ENCODE measurements at places on chromosomes 2 and 18.

DNA sequence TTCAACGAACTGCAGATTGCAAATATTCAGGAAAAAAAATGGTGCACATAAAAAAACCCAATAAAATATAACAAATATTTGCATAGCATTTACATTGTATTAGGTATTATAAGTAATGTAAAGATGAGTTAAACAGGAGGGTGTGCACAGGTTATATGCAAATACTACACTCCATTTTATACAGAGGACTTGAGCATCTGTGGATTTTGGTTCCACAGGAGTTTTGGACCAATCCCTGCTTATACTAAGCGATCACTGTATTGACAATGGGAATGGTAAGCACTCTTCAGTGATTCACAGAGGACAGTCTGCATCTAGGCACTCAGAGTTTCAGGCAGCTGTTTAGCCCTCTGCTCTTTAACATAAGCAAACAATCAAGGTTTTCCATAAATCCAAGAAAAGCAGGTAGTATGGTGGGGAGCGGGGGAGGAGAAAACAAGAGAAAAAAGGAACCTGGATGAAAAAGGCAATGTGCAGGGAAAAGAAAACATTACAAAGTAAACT, 206.0 kb upstream of the PARD3B start:
- DNase-seq, result no peak

GRCh38 chr18:57768537-57769326, 34.4 kb downstream of the ATP8B1 start:
- DNase-seq, result no peak

DNA sequence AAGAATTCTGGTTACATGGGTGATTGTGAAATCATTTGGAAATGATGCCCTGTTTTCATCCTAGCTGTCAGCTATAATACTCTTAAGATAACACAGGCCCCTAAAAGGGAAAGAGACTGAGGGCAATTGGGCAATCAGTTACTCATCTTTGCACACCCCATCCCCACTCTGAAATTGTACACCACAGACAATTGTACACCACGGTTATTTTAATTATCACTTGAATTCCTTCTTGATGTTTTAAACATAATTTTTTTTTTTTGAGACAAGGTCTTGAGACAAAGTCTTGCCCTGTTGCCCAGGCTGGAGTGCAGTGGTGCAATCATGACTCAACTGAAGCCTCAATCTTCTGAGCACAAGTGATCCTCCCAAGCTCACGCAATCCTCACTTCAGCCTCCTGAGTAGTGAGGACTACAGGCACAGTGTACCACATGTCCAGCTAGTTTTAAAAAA, 862.4 kb upstream of the ACVR2A start:
- DNase-seq, result no peak

DNA sequence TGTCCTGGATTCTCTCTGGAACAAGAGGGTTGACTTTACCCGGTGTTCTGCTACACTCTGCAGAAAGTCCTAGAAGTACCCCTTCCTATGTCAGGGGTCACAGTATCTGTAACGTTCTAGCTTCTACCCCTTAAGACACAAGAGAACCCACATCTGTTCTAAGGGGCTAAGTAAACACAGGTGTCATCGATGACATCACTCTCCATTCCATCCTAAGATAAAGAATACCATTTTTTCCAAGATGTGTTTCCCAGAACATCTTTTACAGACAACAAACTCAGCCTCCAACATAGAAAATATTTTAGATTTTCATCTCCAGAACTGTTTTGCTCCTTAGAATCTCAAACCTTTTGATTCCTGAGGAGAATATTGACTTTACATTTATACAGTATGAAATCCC, 239.1 kb downstream of the TRIB2 start:
- no peak for DNase-seq

GRCh38 chr2:72080286-72081145, 67.1 kb downstream of the CYP26B1 start:
- no peak for DNase-seq

DNA sequence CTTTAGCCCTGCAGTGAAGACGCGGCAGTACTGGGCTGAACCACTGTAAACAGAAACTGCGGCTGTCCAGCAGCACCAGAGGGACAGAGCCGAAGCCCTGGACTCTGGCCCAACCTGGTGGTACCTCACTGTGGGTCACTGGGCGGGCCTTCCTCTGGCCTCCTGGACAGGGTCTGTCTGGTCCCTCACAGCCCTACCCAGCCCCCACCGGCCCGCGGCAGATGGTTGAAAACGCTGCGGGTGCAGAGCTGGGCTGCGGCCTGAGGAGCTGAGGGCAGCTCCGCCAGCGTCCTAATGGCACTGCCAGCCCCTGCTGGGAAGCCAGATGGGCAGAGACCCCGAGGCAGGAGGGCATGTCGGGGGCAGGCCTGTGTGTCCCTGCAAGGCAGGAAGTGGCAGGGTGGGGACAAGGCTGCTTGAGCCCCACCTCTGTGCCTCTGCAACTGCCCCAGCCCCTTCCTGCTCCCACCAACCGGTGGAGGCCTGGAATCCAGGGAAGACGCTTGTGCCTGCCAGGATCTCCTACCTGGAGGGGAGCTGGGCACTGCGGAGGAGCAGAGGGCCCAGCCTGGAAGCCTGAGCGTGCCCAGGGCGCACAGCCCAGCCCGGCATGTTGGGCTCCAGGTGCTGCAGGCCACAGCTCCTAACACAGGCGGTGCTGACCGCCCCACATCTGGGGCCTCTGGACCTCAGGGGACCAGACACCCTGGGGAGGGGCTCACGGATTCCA, 36.3 kb downstream of the HS6ST1 start:
- no peak for DNase-seq

- no peak for DNase-seq
Measured at GRCh38 chr18:66346833-66347588, 256.9 kb downstream of the CDH19 start.

DNA sequence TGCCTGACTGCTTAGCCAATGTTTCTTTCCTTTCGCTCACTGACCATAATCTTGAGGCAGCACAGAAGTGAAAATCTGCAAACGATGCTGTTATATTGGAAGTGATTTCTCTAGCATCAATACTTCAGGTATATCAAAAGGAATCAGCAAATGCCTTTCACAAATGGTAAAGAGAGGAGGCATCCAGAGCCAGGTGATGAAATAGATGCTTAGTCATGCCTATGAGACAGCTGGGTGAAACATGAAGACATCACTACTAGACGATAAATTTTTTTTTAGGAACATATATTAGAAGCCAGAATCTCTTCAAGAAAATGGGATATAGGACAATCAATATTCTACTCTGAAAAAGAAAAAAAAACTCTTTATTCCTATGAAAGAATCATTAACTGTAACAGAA, 249.2 kb upstream of the SLC39A10 start:
- no peak for DNase-seq

DNA sequence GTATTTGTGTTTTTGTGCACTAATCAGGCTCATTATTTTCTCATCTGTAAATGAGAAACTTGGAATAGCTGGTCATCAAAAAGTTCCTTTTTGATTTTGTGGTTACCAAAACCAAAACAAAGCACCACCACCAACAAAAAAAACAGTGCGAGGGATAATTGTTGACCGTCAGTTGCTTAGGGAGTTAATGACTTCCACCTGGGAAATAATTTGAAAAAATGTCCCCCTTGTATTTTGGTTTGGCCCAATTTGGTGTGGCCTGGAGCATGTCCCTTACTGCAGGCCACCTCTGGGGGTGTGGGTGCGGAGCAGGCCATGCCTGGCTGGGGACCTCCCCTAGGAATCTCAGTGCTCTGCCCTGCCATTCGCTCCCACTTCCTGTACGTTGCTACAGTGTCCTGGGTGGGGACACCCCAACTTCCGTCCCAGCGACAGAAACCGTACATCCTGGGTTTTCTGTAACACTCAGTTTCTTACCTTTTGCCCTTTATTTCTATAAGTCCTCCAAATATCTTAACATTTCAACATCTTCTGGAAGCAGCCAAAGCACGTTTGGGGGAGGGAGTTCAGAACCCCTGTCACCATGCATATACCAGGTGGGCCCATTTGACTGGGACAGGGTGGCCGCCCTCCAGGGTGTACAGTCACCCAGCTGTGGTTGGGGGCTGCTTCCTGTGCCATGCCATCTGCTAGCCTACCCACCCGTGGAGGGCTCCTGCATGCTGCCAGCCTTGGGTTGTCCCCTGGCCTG, 31.3 kb downstream of the NCK2 start:
- DNase-seq, result no peak

DNA sequence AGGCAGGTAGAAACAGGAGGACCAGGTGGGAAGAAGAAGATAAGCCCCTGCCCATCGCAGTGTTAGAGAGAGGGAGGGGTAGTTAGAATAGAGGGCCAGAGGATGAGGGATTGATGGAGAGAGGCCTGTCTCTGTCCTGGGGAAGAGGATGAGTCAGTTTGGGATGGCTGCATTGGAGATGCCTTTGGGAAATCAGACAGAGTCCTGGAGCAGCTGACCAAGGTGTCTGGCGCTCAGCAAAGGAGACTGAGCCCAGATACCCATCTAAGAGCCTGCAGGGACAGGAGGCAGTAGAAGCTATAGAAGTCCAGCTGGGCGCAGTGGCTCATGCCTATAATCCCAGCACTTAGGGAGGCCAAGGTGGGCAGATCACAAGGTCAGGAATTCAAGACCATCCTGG, 177.8 kb upstream of the HAAO start:
- DNase-seq, result no peak

- DNase-seq, result no peak
Measured at GRCh38 chr2:44168681-44169154, at the start of gene PPM1B. TSS of gene PPM1B (plus strand) at chr2:44168875. CDS start at chr2:44201200, 32,325 bp downstream.

DNA sequence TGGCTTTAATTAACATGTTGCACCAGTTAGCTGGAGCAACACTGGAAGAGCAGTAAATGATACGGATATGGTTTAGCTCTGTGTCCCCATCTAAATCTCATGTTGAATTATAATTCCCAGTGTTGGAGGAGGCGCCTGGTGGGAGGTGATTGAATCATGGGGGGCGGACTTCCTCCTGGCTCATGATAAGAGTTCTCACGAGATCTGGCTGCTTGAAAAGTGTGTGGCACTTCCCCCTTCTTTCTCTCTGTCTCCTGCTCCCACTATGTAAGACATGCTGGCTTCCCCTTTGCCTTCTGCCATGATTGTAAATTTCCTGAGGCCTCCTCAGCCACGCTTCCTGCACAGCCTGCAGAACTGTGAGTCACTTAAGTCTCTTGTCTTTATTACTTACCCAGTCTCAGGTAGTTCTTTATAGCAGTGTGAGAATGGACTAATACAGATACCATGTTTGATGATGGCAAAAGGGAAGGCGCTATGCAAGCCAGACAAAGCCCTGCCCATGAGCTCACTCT, 963.6 kb downstream of the SOCS6 start:
- DNase-seq, result peak; percentile 80

GRCh38 chr2:145038041-145038525, 518.2 kb upstream of the ZEB2 start:
- DNase-seq, result no peak

DNA sequence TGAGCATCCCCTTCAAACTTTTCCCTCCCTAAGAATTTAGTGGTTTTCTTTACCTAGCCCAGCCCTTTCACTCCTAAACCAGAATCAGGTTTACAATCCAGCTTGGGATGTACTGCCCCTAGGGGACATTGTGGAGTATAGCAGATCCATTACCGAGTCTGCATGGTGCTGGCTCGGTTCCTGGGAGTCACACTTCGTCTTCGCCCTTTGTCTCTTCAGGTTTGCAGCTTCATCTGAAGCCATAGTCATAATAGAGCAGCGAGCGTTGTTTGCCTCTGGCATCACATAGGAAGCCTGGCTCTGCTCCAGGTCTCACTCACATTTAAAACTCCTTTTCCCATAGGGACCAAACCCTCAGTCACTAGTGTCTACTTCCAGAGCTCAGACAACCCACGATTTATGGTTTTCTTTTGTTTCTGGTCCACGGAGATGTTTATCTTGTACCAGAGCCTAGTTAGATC, 16.8 kb upstream of the LYPD6 start:
- peak; percentile 11 for DNase-seq

GRCh38 chr2:8456151-8457091, 225.4 kb upstream of the ID2 start:
- no peak for DNase-seq

DNA sequence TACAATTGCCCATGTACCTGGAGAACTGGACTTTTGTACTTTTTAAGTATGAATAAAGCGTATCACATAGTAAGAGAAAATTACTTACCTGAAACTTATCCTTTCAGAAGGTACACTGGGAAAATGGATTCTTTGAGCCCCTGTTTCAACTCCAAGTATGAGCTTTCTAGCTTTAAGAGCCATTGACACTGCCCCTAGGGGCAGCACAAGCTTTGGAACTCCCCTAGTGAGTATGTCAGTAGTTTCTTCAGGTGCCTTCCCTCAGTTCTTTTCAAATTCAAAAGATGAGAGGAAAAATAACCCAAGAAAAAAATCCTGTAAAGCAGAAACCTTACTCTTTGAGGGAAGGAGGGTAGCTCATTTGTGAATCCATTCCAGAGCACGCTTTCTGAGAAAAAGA, 124.1 kb downstream of the MEMO1 start:
- DNase-seq, result peak; percentile 29

DNA sequence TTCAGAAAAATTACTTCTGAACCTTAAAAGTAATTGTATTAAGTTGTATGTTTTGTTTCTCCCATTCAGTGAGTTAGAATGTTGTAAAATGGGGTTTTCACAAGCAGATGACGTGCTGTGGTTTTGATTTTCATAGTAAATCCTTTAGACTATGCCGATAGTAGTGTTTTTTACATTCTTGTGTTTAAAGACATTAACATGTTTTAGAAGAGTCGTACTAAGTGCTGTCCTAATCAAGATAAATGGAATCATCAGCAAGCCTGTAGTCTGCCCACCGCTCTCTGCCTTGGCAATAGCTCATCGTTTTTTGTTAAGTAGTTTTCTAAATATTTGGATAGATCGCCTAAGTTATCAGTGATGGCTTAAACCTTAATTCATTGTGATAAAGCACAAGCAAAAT, 21.5 kb downstream of the PKP4 start:
- DNase-seq, result no peak

- DNase-seq, result peak; percentile 40
Measured at GRCh38 chr2:176999301-176999700, 213.3 kb upstream of the HNRNPA3 start.
